ENCODE measurements at places on chromosomes 11 and 22.

GRCh38 chr22:41237707-41238569, 2.8 kb downstream of the CHADL start:
- DNase-seq = peak; percentile 56

- DNase-seq = no peak
Measured at GRCh38 chr11:119704849-119705248, 24.2 kb downstream of the NECTIN1 start.

- no peak for DNase-seq
Measured at GRCh38 chr11:12432507-12432906, 55.1 kb downstream of the PARVA start.

DNA sequence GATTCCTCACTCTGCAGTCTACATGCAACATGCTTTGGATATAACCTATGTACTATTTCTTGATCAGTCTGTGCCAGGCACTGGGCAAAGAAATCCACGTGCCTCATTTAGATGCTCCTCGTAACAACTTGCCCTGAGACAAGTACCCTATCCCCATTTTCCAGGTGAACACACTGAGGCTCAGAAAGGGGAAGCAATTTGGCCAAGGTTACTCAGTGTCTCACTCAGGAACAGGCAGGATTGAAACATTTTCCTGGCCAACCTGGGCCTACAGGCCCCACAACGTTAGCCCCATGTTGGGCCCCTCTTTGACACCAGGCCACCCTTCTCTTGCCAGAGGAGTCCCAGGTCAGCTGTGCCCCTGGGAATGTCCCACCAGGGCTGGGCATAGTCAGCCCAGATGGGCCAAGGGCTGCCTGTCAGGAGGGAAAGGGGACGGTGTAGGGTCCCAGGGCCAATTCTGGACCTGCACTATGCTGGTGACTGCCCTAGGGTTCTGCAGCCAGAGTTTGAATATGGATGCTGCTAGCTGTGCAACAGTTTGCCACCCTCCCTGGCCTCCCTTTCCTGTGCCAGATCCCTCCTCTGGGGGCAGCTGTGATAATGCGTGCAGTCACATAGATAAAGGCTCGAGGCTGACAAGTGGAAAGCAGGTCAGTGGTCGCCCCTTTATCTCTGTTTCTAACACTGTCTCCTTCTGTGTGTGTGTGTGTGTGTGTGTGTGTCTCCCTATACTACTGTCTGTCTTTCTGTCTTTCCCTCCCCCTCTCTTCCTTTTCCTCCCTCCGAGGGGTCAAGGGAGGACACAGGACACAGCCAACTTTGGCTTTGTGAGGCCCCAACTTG, 10.4 kb upstream of the EMID1 start:
- no peak for DNase-seq

DNA sequence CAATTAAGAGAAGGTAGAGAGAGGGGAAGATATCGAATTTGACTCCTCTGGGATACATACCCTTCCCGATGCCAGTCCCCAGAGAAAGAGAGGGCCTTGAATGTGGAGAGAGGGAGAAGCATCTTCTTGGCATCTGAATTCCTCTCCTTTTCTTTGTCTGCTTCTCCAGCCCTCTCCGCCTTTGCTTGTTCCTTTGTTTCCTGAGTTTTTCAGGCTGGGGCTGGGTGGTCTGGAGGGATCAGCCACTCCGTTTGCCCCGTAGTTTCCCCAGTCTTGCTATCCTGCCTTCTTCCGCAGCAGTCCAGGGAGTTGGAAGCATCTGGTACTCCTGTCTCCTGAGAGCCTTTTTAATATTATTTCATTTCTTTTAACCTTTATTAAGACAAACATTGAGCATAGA, 107.1 kb upstream of the CADM1 start:
- no peak for DNase-seq

- no peak for DNase-seq
Measured at GRCh38 chr22:33823552-33823951, 96.7 kb downstream of the LARGE1 start.

GRCh38 chr11:126918556-126918955, 82.0 kb downstream of the KIRREL3 start:
- no peak for DNase-seq

GRCh38 chr11:72863091-72863490, 48.9 kb downstream of the ATG16L2 start:
- DNase-seq = no peak

GRCh38 chr11:85948884-85949283, 93.7 kb downstream of the CCDC83 start:
- no peak for DNase-seq

DNA sequence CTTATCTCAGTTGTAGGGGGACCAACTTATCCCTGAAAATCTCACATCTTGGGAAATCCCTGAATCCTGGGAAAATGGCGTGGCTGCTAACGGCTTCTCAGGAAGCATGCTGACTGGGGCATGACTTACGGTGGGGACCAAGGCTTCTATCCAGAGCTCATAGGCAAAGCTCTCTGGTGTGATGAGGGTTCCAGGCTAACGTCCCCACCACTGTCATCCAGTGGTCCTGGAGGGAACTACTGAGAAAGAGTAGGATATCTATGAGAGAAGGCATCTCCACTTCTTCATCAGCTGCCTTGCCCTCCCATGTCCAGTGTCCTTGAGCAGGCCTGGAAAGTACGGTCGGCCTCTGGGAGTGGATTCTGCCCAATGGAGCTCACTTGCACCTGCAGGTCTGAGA, 210.4 kb upstream of the B3GAT1 start:
- no peak for DNase-seq

- DNase-seq = no peak
Measured at GRCh38 chr11:132024587-132025295, 654.3 kb downstream of the NTM start.
